A673 (cell line): ENCODE measurements at places on chromosomes 6 and 20.

DNA sequence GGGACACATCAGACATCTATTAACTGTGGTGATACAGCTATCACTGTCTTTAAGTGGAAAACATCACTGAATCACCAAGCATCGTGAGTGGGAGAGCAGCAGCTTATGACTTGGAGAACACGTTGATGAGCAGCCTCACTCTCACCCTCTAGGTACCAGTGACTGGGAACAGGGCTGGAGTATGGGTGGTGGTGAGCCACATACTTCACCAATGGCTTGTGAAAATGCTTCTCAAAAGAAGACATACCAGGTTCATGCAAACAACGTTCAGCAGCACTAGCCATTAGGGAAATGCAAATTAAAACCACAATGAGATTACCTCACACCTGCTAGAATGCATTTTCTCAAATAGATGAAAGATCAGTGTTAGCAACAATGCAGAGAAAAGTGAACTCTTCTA is 25.3 kb downstream of the SNX5 start:
- DNase-seq: no peak

GRCh38 chr6:1449896-1450295 is 60.5 kb downstream of the FOXF2 start:
- DNase-seq: no peak

GRCh38 chr6:13006578-13007300 is 290.2 kb downstream of the PHACTR1 start:
- DNase-seq: no peak

DNA sequence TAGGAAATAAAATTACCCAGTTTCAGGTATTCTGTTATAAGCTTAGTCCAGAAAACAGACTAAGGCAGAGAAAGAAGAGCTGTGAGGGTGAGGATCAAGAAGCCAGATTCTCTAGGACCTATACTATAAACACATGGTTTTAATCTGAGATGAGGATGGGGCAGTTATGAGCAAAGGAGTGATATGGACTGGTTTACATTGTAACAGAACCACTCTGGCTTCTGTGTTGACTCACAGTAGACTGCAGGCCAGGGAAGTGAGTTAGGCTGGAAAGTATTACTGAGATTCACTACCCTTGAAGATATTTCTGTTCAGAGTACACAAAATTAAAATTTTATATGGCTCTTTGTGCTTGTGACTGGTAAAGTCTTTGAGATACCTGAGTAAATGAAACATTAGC is 3.2 kb upstream of the RWDD1 start:
- DNase-seq: no peak

DNA sequence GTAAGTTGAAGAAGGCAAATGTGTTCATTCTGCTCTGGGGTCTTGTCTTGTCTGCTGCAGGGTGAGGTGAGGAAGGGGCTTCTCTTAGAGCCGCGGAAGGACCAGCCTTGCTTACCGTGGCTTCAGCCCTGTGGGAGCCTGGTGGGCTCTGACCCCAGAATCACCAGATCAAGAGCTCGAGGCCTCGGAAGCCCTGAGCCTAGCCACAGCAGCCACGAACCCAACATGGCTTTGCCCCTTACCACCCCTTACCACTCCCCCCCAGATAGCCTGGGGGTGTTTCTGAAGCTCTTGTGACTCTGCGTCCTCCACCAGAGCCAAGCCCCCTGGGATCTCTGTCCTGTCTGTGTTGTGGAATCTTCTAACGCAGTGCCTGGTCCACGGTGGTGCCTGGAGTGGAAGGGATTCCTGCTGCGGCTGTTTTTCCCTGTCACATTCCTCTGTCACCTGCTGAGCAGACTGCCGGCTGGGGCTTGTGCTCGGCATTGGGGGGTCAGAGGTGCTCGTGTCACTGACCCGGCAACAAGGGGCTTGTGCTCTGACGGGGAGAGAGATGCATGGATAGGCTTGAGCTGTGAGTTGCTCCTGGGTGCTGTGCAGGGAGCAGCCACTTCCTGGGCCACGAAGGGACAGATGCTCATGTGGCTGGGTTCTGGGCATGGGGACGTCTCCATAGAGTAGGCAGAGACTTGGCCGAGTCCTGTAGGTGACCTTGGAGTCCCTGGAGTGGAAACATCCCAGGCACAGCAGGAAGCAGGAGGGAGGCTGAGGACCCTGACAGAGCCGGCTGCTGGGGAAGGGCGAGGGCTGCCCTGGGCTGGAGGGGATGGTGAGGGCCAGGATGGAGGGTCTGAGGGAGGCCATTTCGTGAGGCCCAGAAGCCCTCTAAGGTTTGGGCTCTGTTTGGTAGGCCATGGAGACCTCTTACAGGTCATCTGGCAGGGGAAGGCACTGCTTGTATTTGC is 316.0 kb downstream of the QKI start:
- no peak for DNase-seq

DNA sequence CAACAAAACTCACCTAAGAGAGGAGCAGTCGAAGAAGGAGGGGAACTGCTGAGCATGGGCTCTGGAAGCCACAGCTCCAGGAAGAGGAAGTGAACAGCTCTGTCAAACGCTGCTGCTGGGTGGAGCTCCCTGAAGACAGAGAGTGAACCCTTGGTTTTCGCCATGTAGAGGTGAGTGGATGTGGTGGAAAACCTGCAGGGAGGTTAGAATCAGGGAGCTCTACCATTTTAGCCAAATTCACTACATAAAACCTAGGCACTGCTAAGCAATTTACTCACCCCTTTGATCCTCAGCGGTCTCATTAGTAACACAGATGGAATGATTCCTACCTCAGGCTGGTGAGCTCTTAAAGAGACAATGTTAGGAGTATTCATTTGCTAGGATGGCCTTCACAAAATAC is 19.4 kb upstream of the TFAP2A start:
- no peak for DNase-seq

DNA sequence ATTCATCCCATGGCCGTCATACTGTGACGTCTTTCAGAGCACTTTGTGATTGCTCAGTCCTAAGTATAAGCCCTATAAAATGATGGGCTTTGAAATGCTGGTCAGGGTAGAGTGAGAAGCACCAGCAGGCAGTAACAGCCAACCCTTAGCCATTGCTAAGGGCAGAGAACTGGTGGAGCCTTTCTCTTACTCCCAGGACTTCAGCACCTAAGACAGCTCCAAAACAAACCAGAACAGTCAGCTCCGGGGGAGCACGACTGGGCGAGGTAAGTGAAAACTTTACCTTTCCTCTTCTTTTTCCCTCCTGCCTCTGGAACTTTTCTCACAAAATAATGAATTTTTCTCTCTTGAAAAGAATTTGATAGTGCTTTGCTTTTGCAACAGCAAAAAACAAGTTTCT is at the start of gene VIP:
TSS of gene VIP (plus strand) at position 104 of the 400 bp plus-strand sequence. CDS start 1,381 bp downstream, outside the sequence.
- peak; percentile 56 for DNase-seq

DNA sequence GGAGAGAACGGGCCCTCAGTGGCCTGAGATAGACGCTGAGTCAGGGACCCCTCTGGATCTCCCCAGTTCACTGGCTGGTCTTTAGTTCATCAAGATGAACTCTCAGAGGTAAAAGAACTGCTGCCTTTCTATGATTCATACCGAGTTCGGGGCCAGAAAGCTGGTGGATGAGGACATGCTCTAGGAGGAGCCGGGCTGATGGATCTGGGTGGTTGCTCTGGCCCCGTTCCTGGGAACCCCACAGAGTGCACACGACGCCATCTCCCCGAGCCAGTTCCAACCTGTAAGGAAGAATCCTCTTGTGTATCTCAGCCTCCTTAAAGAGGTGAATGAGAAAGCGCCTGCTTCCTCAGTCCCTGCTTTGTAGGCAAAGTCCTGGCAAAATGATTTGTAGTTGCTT is 142.6 kb upstream of the PDE10A start:
- DNase-seq: no peak

GRCh38 chr6:53643481-53643965 is 22.0 kb downstream of the KLHL31 start:
- no peak for DNase-seq

GRCh38 chr6:128350416-128351254 is 169.8 kb downstream of the PTPRK start:
- no peak for DNase-seq

DNA sequence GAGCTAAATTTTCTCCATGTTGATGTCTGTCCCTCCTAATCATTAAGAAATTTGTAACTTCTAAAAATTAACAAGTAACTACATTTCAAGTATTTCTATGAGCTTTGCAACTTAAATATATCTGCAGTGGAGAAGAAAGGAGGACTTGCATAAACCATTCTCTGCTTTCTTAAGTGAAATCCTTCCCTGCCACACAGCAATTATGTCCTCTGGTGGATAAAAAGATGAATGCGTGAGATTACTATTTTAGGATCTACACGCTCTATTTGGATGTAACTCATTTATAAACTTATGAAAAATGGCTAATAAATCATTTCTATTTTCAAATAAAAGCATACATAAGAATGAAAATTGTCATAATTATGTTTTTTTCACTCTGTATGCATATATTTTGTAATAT is 338.0 kb upstream of the PTCHD4 start:
- DNase-seq: peak; percentile 4

- DNase-seq: no peak
Measured at GRCh38 chr6:106631346-106631745, 2.0 kb downstream of the QRSL1 start.

- DNase-seq: no peak
Measured at GRCh38 chr20:19137641-19138040, 74.8 kb upstream of the SLC24A3 start.

- peak; percentile 76 for DNase-seq
Measured at GRCh38 chr6:169833258-169833794, 81.9 kb downstream of the ERMARD start.
